ENCODE measurements at places on chromosomes 5 and 9.

DNA sequence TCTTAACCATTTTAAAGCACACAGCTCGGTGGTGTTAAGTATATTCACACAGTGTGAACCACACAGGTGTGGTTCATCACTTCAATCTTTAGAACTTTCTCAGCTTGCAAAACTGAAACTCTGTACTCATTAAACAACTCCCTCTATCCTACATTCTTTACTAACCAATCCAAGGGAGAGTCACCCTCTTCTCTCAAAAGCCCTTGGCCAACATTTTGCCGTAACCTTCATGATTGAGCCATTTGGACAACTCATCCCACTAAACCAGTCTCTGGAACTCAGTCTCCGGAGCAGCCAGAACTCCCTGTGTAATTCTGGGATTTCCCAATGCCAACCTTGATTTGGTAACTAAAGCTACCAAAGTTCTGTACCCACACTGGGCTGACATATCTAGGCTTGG is 84.7 kb downstream of the TTC39B start:
- peak; percentile 78 for DNase-seq

- DNase-seq: peak; percentile 3
These were observed 93.9 kb downstream of the GPBP1 start for GRCh38 chr5:57267805-57268204.

DNA sequence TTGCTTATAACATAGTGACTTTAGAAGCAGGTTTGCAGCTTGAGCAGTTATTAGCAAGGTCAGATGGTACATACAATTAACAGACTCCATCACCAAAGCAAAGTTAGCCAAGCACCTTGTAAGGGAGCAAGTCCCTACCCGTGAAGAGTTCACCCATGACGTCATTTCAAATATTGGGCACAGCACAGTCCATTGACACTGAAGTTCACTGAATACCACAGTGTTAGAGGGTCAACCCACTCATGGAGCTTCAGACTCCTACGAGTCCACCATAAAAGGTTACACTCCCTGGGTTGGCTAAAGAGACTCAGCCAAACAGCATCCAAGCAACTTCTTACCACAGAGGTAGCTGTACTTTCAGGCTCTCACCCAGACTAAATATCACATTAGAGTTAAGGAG is 77.5 kb downstream of the GALNT10 start:
- no peak for DNase-seq

- DNase-seq: no peak
These were observed 38.2 kb downstream of the GALNT10 start for GRCh38 chr5:154228696-154229095.

DNA sequence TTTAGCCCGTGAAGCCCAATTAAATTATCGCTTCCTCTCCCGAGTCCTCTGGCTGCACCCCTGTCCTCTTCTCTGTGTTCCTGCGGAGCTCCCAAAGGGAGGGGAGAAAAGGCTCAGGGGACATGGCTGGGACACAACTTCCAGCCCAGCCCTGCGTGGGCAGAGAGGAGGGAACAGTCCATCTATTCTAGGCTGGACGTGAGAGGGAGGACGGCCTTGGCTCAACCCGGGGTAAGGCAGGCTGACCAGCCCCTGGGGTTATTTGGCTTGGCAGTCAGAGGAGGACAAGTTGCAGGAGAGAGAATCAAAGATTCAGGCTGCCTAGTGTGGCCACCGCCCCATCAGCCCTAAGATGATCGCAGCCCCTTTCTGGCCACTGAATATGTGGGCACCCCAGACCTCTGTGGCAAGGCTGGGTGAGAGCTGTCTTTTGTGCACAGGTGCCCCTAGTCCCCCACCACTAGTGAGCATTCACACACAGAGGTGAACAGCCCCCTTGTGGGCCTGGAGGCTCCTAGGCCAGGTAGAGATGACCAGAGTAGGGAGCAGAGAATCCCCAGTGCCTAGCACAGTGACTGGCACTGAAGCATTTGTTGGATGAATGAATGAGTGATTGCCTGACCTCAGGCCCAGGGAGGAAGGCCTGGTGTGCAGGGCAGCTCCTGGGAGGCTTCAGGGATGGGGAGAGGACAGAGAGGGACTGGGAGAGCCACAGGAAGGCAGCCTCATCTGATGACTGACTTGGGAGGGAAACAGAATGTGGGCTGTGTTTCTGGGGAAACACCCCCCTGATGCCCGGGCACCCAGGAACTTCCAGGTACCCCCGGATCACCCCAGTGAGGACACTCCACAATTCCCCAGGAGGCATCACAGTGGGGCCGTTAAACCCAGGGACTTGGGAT is 133.9 kb downstream of the C9orf50 start:
- peak; percentile 67 for DNase-seq

DNA sequence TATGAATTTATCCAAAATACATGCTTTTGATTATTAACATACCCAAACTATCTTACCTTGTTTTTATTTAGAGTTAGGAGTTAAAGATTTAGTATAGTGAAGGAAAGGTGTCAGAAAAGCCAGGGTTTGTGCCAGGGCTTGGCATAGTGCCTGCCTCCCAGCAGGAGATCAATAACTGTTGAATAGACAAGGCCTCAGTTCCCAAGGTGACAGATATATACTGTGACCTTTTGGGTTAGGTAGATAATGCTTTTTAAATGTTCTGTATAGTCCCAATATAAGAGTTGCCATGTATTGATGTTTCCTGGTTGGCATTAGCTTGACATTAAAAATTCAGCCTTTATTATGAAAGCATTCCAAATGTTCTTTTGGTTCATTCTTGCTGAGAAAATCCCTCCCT is 121.8 kb downstream of the MCTP1 start:
- DNase-seq: no peak

- DNase-seq: peak; percentile 35
These were observed 5.9 kb downstream of the ABCA2 start for GRCh38 chr9:137021979-137022661.

DNA sequence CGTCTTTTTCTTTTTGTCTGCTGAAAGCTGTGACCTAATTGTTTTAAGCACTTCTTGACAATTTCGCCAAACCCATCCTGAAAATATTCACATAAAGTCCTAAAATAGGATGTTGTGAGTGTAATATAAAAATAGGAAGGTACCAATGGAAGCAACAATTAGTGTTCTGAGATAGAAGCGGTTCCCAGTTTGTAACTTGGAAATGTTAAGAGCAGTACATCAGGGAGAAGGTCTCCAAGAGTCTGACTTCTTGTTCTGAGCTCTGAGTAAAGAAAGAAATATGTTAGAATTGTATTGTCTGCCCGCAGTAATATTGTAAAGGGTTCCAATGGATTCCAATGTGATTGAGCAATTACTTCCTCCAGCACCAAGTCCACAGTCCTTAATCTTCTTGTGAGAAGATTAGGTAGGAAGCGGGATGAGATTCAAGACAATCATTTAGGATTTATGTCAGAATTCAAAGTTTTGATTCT is 3.9 kb downstream of the VCAN start:
- DNase-seq: peak; percentile 95

GRCh38 chr5:132500244-132500930 is 9.8 kb upstream of the IRF1 start:
- DNase-seq: no peak

- DNase-seq: no peak
These were observed 20.7 kb downstream of the CEMIP2 start for GRCh38 chr9:71747576-71747975.

DNA sequence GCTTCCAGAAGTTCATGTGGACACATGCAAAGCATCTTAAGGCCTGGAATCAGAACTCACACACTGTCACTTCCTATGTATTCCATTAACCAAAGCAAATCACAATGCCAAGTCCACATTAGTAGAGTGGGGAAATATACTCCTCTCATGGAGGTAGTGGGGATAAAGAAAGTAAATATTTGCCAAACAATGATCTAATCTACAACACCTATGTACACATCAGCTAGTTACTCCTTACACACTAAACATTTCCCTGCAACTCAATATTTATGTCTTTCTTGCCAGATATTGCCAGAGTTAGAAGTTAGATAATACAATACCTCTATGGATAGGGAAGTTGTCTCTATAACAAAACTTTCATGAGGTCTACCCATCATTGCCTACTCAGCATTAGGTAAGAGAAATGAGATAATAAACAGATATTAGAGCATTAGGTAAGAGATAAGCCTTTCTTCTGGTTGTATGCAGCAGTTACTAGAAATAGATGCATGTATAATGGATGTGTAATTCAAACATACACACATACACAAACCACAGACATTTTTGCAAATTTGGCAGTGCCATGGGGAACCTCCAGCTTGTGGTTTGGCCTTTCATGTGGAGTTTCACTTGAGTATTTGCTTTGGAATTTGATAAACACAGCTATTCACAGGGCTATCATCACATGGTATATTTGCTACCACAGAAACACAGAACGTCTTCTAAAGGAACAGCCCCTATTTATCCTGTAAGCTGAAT is 196.5 kb downstream of the TLE1 start:
- DNase-seq: peak; percentile 95

GRCh38 chr5:101176605-101177004 is 273.5 kb upstream of the ST8SIA4 start:
- DNase-seq: no peak

DNA sequence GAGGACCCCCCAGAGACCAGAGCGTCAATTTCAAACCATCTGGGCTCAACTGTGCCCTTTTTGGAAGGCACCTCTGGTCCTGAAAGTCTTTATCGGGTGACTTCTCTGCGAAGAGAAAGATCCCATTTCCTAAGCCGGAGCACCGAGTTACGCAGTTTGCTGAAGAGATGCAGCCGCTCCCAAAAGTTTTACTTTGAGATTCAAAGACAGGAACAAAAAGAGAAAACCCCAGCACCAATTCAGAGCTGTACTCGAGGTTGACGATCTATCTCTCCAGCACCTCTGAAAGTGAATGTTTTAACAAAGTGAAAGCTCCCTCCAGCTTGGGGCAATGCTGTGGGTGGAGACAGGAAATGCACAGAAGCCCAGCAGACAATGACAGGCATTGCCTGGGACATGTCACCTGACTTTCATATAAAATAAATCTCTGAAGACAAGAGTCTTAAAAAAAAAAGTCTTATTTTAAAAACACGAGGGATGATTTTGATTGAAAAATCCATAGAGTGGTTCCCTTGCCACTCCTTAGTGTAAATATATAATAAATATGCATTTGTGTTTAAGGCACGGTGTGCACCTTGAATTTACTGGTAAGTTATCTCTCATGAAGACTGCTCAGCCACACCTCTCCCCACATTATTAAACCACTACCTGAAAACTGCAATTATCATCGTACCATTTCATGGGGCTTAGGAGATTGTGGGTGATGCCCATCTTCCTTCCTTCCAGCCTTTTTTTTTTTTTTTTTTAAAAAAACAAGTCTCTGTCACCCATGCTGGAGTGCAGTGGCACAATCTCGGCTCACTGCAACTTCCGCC is 79.9 kb downstream of the FNBP1 start:
- DNase-seq: peak; percentile 50

GRCh38 chr5:58232130-58232529 is 227.8 kb downstream of the PLK2 start:
- no peak for DNase-seq

DNA sequence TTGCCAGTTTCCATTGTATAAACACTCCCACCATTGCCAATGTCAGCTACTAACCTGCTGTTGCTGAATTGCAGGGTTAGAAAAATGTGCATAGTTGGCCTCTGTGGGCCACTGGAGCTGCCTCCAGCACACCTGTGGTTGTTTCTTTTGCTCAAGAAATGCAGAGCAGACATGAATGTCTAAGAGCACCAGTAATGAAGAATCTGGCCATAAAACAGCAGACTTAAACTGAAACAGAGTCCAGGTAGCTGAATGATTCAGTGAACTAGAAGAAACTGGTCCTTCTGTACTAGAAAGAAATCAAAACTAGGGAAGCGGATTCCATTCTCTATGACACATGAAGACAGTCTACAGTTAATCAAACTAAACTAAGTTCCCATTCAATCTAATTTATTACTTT is 48.2 kb downstream of the NUDT12 start:
- no peak for DNase-seq

DNA sequence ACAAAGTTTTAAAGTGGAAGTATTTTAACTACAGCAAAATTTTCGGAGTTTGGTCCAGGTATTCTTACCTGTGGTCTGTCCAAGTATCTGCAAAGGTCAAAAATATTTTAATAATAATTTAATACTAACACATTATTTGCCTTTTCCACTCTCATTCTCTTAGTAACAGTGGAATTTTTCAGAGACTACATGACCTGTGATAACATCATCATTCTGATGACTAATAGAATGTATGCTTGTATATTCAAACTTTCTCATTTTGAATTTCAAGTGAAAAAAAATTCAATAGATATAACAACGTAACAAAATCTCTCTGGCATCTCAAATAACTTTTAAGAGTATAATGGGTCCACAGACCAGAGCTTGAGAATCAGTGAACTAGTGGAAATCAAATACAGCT is 78.3 kb downstream of the FBXL17 start:
- no peak for DNase-seq

- peak; percentile 69 for DNase-seq
These were observed 2.8 kb downstream of the TICAM2 start for GRCh38 chr5:115599502-115599901.

GRCh38 chr5:69270840-69271239 is 36.2 kb downstream of the CDK7 start:
- no peak for DNase-seq

DNA sequence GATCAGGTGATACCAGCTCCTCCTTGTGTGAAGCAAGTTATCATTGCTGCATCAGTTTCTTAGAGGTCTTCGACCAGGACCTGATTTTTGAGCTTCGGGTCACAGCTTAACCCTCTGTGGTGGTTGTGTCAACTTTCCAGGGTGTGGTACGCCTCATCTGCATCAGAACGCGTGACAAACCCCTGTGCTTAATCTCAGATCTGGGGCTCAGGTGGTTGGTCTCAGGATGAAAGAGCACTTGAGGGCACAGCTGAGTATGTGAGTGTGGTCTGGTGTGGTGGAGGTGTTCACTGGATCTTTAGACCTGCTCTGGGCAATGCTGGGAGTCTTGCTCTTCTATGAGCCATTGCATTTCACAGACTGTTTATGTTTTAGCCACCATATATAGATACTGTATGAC is 64.1 kb downstream of the OSTF1 start:
- DNase-seq: no peak

DNA sequence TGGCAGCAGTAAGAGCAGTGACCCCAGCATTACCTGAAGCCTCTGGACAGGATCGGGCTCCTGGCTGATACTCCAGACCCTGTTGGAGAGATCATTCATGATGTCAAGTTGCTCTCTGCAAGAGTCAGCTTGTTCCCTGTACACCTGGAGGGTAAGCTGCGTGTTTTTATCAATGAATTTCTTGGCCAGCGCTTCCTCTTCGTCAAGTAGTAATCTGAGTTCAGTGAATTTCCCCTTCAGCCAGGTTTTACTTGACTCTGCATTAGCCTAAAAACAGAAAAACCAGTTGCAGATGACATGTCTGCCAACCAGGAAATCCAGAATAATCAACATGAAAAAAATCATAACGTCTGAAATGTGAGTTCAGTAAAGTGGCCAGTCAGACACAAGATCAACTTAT is 19.1 kb downstream of the TRIM14 start:
- no peak for DNase-seq

Data from AG10803 (cell line).